Right renal cortex interstitium (tissue), 3 donors: ENCODE measurements at places on chromosomes 6 and 20.

GRCh38 chr6:51843456-51844056 is 243.9 kb downstream of the PKHD1 start:
- DNase-seq: no peak

GRCh38 chr6:160315310-160315709 is 32.9 kb upstream of the SLC22A3 start:
- DNase-seq: no peak

DNA sequence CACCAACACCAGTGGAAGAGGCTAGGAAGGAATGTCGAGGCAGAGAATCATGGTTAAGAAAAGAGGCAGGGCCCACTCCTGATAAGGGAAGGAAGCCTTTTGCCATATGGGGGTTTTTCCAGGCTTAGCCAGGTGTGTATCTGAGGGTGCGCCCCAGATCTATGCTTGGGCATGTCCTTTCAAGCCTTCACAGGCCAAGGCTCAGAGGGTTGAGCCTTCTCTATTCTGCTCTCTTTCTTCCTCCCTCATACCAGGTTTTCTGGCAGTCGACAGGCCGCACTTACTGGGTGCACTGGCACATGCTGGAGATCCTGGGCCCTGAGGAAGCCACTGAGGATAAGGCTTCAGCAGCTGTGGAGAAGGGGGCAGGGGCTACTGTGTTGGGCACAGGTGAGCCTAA is 4.7 kb downstream of the CUL9 start:
- no peak for DNase-seq

GRCh38 chr6:100209323-100210136 is 215.5 kb upstream of the MCHR2 start:
- DNase-seq: no peak
